ENCODE measurements at places on chromosomes 6 and 20. TPM values are rescaled to one million over a fixed set of nuclear protein-coding genes. Genes with fewer than 3 reads are reported as not detected.

STK35 gene
- total RNA-seq: 22.9 TPM

XKR7 gene
- 0.37 TPM for total RNA-seq

DNA sequence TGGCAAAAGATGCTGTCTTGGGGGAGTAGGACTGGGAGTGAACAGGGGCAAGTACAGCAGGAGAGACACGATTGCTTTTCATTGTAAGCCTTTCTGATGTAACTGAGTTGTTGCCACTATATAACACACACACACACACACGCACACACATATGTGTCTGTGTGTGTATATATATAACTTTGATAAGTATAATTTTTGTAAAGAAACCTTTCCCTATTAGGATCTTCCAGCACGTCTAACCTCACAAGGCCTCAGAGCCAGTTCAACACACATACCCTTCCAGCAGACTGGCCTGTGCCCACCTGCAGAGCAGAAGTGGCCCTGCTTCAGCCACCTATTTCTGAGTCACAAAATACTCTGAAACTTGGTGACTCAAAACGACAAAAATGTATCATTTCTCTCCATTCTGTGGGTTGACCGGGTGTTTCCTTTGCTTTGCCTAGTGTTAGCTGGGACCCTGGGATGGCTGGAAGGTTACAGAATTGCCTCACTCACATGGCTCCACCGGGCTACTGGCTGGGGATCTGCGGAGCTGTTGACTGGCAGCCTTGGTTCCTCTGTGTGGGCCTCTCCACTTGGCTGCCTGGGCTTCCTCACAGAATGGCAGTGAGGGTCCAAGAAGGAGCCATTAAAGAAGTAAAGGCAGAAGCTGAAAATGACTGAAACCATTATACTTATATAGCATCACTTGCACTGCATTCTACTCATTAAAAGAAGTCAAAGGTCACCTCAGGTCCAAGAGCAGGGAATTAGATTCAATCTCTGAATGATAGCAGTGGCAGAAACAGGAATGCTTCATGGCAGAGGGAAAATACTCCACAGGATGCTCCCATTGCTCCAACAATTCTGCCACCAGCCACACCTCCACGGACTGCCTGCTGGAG, 126.4 kb downstream of the BANF2 start:
- DNase-seq: no peak

DNA sequence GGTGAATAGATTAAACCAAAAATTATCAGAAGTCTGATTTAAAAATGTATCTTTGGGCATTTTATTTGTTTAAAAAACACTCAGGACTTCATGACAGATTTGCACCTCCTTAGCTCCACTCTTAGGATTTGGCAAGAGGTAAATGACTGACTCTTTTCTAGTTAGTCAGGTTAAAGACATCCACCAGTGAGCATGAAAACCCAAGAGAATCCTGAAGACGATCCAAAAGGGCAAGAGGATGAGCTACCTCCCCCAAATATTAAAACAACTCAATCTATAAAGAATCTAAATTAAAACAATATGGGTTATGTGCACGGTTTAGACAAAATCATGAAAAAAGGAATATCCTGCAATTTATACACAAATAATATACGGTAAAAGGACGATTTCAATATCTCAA, 89.4 kb upstream of the OPRM1 start:
- DNase-seq: no peak

FAM83B gene
- total RNA-seq: 29.2 TPM

DNA sequence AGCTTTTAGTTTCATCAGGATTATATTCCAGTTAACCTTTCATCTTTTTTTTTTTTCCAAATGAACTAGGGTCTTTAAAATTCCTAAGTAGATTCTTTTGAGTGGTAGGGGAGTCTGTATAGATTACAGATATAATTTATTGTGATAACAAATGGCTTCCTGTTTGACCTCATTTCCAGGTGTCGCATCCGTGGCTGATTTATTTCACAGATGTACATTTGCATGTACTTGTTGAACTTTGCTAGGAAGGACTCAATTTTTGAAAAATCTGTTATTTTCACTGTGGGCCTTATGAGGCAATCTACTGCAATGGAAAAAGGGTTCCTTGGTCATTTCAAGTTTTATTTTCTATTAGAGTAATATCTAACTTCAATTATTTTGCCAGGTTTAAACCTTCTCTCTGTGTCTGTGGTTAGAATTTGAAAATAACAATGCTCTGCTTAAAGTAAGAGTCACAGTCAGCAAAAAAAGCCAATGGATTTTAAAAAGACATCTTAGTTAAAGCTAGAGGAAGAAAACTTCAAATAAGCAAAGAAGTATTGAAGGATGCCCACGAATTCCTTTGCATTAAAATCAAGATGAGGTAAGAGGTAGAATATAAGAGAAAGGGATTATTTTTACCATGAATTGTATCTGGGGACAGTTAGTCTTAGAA, 57.9 kb downstream of the SAMD5 start:
- no peak for DNase-seq

GRCh38 chr20:33076662-33077372, 2.6 kb upstream of the BPIFB4 start:
- DNase-seq: peak; percentile 31

DNA sequence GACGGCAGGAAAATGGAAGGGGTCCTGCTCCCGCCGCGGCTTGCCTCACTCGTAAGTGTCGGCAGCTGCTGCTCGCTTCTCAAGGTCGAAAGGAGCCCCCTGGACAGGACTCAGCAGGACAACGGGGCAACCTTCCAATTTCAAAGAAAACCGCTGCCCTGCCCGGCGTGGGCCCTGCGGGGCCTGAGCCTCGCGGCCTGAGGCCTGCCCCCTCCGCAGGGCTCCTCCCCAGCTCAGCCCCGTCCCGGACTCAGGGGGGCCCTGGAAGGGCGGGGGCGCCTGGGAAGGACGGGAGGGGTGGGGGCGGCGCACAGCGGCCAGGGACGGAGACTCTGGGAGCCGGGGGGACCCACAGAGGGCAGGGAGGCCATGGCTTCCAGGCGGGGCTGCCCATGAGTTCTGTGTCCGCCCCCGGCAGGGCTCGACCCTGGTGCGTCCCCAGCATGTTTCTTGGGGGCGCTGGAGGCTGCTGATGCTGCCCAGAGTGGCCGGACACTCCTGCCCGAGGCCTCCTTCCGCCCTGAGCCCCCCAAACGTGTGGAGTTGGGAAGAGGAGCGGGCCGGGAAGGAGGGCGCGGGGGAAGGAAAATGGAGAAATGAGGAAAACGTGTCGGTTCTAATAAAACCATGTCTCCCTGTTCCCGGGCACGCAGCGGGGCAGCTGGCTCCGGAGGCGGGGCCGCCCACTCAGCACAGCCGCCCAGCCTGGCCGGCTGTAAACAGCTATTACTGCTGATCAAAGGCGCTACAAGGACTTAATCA, 114.6 kb downstream of the DLL1 start:
- DNase-seq: no peak

NHSL1 gene
- total RNA-seq: 58.0 TPM

GRCh38 chr20:58497076-58497641, 18.0 kb downstream of the APCDD1L start:
- DNase-seq: no peak

GRCh38 chr20:57440678-57441509, 49.7 kb downstream of the RBM38 start:
- DNase-seq: peak; percentile 54

DNA sequence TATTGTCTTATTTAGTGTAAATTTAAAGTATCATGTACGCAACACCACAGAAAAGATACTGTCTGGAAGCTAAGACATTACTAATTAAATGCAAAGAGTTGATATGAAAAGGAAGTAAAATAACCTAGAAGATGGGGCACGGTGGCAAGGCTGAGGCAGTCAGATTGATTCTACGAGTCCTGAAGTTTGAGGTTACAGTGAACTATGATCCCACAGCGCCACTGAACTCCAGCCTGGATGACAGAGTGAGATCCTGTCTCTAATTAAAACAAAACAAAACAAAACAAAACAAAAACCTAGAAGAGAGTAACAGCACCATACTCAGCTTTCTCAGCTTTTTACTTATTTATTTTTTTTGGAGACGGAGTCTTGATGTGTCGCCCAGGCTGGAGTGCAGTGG, 199.0 kb downstream of the PRKN start:
- no peak for DNase-seq

GRCh38 chr6:130148181-130148580, 74.6 kb downstream of the SAMD3 start:
- DNase-seq: no peak

ULBP1 gene
- total RNA-seq: 0.28 TPM

PPP1R14C gene
- 2.1 TPM for total RNA-seq

DNA sequence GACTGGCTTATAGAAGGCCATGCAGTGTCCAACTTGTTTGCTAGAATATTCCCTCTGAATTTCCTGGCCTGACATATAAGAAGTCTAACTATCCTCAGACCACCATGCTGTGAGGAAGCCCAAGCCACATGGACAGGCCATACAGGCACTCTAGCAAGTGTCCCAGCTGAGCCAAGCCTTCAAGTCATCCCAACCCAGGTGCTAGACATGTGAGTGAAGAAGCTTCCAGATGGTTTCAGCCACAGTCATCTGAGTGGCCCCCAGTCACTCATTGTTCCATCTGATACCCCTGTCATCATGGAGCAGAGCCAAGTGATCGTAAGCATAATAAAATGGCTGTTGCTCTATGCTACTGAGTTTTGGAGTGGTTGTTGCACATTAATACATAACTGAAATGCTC, 46.0 kb upstream of the INSM1 start:
- DNase-seq: no peak

DNA sequence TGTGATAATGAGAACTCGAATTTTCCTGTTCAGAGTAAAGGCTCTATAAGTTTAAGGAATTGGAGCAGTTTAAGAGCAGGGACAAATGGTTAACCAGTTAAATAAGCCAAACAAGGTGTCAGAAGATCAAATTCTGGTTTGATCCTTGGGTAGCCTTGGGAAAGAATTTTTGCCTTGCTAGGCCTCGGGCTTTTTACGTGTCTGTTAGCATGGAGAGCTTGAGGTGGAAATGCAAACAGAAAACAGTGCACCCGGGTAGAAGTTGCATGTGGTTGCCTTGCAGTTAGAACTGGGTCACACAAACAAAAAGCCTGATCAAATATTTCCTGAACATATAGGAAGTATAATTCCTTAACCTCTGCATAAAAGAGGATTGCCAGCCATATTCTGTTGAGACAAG, 58.3 kb downstream of the RIN2 start:
- no peak for DNase-seq

DNA sequence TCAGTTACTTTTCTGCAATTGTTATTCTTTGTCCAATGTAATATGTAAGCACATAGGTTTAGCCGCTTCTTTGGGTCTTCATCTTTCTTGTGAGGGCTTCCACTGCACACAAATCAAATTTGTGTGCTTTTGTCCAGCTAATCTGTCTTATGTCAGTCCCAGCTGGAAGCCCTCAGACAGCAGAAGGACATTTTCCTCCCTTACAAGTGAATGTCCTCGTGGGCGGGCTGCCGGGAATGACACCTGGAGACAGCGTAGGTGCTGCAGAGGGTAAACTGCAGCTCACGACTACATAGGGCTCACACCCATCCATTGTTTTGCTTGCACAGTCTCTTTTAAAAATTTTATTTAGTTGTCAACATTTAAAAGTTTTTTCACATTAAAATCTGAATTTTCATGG, 24.6 kb upstream of the PPP1R14C start:
- DNase-seq: no peak

DNA sequence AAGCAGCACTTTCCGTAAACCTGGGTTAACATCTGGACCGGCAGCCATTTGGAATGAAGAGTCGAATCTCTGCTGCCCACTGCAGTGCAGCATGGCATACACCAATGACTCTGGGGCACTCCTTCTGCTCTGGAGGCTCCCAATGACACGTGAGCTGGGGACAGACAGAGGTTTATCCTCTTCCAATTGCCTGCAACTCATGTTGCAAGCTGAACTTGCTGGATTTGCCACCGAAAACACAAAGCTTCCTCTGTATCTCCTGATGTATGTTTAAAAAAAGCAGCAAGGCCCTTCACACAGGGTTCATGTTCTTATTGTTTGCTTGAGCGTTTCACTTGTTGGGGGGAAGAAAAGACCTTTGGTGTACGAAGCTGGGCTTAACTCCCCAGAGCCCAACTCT, 10.8 kb downstream of the NCOA5 start:
- DNase-seq: no peak

DNA sequence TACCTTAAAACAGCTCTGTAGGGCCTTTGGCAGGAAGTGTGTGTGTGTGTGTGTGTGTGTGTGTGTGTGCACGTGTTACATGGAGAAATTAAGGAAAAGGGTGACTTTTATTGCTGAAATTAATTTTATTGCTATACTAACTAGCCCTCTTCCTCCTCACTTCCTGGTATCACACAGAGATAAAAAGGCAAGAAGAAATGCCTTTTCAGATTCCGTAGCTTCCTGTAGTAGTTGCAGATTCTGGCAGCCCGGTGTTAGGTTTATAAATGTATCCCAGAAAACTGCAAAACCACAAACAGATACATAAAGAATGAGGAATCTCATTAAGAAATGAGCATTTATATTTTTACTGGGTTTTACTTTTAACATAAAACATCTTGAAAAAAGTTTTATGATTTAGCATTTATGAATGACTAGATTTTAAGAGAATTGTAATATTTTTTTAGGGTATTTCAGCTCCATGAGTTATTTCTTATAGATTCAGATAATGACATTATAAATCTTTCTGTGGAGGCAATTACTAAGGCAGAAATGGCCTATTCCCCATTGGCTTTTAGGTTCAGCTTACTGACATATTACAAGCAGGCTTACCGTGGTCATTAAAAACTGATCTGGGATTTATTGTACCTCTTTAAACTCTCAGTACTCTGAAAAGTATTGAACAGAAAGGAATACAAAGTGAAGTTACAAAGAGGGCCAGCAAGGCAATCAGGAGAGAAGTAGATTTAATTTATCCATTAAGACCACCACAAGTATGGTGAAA, 249.1 kb upstream of the TSHZ2 start:
- no peak for DNase-seq

GRCh38 chr6:137020776-137021175, 24.0 kb downstream of the IL20RA start:
- DNase-seq: no peak

GRCh38 chr20:11003341-11003740, 329.5 kb upstream of the JAG1 start:
- no peak for DNase-seq

- DNase-seq: no peak
Measured at GRCh38 chr6:136095986-136096385, 154.1 kb downstream of the MTFR2 start.

SRSF6 gene
- 90.7 TPM for total RNA-seq

DNA sequence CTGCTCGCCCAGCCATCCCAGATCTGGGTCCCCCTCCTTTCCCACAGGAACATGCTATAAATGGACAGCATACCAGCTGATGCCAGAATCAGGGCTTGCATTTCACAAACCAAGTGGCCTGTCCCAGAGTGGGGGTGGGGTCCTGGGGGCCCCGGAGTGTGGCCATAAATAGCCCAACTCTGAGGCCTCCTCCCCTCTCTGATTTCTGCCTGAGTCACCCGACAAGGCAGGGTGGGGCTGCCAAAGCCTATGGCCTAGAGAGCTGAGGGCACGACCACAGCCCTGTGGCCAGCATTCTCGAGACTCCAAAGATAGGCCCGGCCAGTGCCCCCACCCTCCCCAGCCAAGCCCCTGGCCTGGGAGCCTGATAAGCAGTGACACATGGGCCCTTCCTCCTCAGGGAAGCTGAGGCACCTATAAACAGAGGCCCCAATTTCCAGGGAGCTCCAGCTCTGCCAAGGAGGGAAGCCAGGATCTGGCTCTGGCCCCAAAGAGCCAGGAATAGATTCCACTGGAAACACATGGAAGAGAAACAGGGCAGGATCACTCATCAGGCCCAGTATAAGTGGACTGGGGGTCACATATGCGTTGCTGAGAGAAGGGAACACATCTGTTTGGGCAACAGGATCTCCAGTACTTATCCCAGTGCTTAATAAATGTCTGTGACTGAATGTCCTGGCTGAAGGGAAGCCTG, 20.3 kb downstream of the SNTA1 start:
- DNase-seq: peak; percentile 56

PEX7 gene
- total RNA-seq: 15.6 TPM
